Smooth muscle cell of the brain vasculature (primary cell): ENCODE measurements at places on chromosomes 3 and 15.

GRCh38 chr15:25670025-25670554 lies 193.0 kb downstream of the ATP10A start:
- DNase-seq = peak; percentile 53

GRCh38 chr3:65094723-65095122 lies 406.9 kb upstream of the ADAMTS9 start:
- no peak for DNase-seq

DNA sequence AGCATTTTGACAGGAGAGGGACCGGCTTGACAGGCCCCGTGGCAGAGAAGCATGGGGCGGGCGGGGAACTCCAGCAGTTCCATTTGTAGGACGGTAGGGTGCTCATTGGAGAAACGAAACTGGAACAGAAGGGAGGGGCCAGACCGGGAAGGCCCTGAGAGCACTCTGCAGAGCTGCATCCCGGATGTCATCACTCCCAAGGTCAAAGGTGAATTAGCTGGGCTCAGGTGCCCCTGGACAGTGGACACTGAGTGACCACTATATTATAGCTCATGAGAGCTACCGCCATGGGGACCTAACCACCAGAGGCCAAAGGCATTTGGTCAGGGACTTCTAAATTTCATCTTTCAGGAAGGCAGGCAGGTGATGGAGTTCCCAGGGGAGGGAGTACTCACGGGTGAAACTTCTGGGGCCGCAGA lies 7.3 kb downstream of the CSRNP1 start:
- DNase-seq = no peak

DNA sequence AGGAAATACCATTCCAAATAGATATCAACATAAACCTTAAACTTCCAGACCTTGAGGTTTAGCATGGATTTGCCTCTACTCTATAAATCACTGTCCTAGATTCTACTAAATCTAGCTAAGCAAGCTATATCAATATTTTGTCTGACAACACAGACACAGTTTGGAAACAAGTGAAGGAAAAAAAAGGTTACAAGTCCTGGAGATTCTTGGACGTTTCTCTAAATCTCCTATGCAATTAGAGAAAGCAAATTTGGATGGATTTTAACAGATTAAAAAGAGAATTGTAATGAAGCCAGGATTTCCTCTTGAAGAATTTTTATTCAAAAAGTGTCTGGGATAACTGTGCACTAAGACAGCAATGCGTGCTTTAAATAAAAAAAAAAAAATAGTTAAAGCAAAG lies 441.1 kb upstream of the DPH6 start:
- DNase-seq = no peak

DNA sequence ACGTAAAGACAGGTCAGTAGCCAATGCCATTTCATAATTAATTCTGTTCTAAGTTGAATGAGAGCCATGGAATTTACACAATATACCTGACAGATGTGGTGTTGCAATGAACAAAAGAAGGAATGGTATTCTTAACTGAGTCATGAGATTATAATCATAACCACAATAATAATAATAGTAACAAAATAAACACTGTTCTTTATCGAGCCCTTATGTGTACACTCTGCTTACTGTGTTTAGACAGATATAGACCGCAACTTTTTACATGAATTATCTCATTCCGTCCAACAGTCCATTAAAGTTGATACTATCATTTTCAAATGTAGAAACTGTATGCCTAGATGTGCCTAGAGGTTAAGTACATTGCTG lies 28.2 kb upstream of the SCAANT1 start:
- DNase-seq = no peak

GRCh38 chr3:184040010-184040409 lies 8.5 kb downstream of the HTR3D start:
- no peak for DNase-seq

DNA sequence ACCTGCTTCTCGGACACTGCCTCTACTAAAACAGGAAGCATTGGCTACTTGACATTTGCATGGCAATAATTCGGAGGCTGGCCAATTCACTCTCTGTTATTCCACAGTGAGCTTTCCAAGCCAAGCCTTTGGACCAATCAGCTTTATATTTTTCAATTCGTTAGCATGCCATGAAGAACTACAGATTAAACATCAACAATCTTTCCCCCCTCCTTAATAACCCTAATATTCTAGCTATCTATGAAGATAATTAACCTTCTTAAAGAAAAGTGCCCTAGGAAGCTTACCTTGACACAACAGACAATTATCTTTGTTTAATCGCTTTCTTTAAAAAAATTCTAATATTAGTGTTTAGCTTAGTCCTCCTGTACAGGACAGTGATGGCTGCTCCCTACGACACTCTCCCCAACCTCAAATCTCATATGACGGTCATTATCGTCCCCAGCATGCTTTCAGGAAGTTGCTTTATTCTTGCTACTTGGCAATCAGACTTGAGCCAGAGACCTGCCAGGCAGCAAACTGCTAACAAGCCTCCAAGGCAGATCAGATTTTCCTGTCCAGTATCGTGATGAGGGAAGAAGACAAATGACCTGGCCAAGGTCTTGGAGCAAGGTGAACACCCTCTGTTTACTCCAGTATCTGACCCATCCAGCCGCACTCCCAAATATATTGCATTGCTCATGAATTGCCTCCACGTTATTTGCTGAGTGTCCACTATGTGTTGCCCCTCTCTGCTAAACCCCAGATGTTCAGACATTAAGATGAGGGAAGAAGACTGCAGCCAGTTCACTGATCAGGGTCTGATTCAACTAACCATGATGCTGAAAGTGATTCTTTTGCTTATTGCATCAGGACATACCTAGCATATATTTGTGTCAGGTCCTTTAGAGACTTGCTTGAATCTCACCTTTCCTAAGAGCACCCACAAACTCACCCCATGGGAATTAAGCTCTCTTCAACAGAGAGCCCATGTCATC lies 68.1 kb upstream of the LPP start:
- DNase-seq = no peak

- DNase-seq = no peak
Measured at GRCh38 chr15:100114571-100114970, 227.2 kb downstream of the ADAMTS17 start.

- no peak for DNase-seq
Measured at GRCh38 chr3:52277972-52278509, 408 bp downstream of the WDR82 start.

DNA sequence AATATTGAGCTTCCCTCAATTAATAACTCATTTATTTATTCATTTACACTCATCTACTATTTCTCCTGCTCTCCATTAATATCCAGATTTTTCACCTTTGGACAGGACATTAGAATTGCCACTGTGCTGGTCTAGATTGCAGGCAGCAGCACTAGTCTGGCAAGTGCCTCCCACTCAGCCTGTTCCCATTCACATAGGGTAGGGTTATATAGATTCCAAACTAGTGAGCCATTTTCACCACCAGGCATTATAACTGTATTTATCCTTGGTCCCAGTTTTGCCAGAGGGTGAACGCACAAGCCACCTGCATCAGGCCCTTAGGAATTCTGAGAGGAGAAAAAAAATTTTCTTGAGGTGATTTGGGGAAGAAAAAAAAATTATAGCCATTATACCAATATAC lies 44.5 kb downstream of the ANAPC13 start:
- DNase-seq = no peak

DNA sequence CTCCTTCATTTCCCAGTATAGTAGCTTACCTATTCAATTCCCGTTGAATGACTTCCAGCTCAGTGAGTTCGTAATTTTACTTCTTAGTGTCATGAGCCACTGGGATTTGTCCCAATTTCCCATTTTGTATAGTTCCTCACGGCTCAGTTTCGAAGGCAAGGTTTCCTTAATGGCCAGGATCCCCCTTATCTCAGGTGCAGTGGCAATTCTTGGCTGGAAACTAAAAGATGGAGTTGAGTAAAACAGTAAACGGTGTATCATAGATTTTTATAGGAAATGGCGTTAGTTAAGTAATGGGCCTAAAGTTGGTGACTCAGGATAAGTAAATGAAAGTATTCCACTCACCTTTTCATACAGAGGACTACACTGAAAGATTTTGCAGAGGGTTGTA lies 522 bp upstream of the LMLN start:
- DNase-seq = no peak

GRCh38 chr3:40731445-40731844 lies 206.7 kb downstream of the ZNF621 start:
- no peak for DNase-seq

DNA sequence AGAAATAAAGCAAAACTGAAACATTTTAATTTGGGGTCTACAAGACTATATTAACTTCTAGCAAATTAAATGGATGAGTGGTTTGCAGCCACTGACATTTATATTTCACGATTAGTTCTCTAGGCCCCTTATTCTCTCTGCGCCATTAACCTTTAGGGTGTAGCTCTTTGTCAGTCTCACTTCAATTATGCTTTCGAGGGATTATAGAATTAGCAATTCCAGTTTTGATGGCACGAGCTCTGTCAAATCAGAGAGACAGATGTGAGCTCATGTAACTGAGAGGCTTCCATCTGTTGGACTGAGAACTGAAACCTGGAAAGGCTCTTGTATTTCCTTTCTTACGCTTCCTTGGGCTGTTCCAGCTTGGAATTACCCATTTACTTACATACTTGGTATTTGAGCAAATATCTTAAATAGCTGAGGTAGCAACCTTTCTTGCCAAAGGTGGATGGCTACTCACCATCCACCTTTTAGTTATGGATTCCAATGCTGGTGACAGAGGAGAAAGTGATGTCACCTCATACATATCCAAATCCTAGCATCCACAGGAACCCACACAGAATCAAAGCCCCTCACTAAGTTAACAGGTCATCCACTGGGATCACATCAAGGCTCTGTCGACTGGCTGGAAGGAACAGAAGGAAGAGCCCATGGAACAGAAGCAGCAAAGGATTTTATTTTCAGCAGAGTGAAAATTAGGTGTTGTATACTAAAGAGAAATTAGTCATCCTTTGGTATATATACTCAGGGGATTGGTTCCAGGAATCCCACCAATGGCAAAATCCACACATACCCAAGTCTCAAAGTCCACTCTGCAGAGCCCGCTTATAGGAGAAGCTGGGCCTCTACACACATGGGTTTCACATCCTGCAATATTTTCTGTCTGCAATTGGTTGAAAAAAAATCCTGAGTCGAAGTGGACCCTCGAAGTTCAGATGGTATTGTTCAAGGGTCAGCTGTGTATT lies 20.8 kb downstream of the VGLL4 start:
- DNase-seq = no peak

DNA sequence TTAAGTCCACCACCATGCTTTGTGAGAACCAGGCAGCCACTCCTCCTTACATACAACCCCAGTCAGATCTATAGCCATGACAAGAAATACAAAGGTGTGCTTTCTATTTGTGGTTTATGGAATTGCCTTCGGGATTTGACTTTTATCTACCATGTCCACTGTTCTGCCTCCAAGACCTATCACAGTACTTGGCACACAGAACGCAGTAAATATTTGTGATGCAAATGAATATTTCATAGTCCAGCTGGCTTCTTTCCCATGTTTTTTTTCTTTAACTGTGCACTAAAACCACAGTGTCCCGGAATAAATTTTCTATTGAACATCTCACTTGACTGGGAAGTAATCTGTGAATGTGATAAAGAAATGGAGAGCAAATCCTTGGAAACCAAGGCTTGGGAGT lies 314.7 kb downstream of the RORA start:
- no peak for DNase-seq

GRCh38 chr3:138921316-138922292 lies 25.3 kb downstream of the FOXL2 start:
- no peak for DNase-seq

- no peak for DNase-seq
Measured at GRCh38 chr15:43499635-43500034, 6.7 kb upstream of the TP53BP1 start.
